ENCODE measurements at places on chromosomes 12 and 14. TPM values are rescaled to one million over a fixed set of nuclear protein-coding genes. Genes with fewer than 3 reads are reported as not detected.

The TAOK3 gene
- 15.9 TPM for total RNA-seq

The PTPRB gene
- total RNA-seq: 0.66 TPM

The TMEM263 gene
- 59.7 TPM for total RNA-seq

The SLC7A7 gene
- not detected for total RNA-seq

The PPP1R1A gene
- not detected for total RNA-seq

The SDSL gene
- 19.9 TPM for total RNA-seq

The DCP1B gene
- total RNA-seq: 3.6 TPM

The MYH6 gene
- total RNA-seq: not detected

The TRAFD1 gene
- total RNA-seq: 33.9 TPM

Data from PC-3 (cell line).